Spinal cord (tissue), 10 donors: ENCODE measurements at places on chromosomes 1 and 21. TPM values are rescaled to one million over a fixed set of nuclear protein-coding genes. Genes with fewer than 3 reads are reported as not detected.

Gene OR2M3
- 0.06 TPM for total RNA-seq

Gene SPRR3
- not detected for total RNA-seq

DNA sequence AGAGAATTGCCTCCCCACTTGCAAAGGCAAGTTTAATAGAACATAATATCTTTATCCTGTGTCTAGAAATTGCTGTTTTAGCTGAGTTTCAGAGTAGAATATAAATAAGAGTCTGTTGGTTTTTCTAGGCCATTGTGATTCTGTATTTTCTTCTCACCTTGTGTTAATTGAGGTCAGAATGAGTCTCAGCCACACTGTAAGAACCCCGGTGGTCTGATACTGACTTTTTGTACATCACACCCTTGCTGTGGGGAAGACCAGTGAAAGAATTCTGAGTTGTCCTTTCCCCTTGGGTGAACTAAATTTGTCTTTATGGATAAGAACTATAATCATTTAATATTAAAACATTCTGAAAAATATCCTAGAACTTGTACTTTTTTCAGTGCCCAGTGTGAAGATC is 6.8 kb downstream of the HIPK1 start:
- no peak overlapping the region for H3K4me3 ChIP-seq
- peaks cover 4% of the 10 kb centered on the region for H3K36me3 ChIP-seq
- DNase-seq, result no peak
- no peak overlapping the region for H3K27ac ChIP-seq
- no peaks in the 10 kb centered on the region for H3K27me3 ChIP-seq

GRCh38 chr1:107110326-107110725 is 30.5 kb upstream of the NTNG1 start:
- H3K27me3 ChIP-seq, result no peaks in the 10 kb centered on the region
- peak overlapping the region; percentile 61 for H3K27ac ChIP-seq
- no peaks in the 10 kb centered on the region for H3K4me1 ChIP-seq
- no peak overlapping the region for H3K4me3 ChIP-seq
